Renal cortical epithelial cell (primary cell): ENCODE measurements at places on chromosomes 11 and 22. TPM values are rescaled to one million over a fixed set of nuclear protein-coding genes. Genes with fewer than 3 reads are reported as not detected.

CYB5R3 gene
- total RNA-seq = 21.9 and 86.9 TPM in 2 replicates

IMMP1L gene
- total RNA-seq = 10.6 and 11.6 TPM in 2 replicates

XKR3 gene
- total RNA-seq = 0.15 TPM in 1 of 2 replicates, not detected in the other

SLC22A9 gene
- not detected in 2 replicates for total RNA-seq

TEAD1 gene
- 54.4 and 170 TPM in 2 replicates for total RNA-seq

ZP1 gene
- not detected in 2 replicates for total RNA-seq

GLYATL2 gene
- 0.20 and 2.1 TPM in 2 replicates for total RNA-seq

PTPRCAP gene
- total RNA-seq = 0.17 and 0.85 TPM in 2 replicates

OR51B4 gene
- total RNA-seq = not detected in 2 replicates

TRIM22 gene
- total RNA-seq = 148 and 284 TPM in 2 replicates

CARD18 gene
- not detected in 2 replicates for total RNA-seq

ACR gene
- not detected in 2 replicates for total RNA-seq

OR52B6 gene
- total RNA-seq = not detected in 2 replicates

TNKS1BP1 gene
- total RNA-seq = 91.3 and 157 TPM in 2 replicates

IPO7 gene
- total RNA-seq = 129 and 159 TPM in 2 replicates

CABP4 gene
- total RNA-seq = not detected in 2 replicates

C22orf42 gene
- not detected in 2 replicates for total RNA-seq

TAF1D gene
- 157 and 360 TPM in 2 replicates for total RNA-seq

PAX6 gene
- total RNA-seq = 4.2 and 6.5 TPM in 2 replicates

INS gene
- total RNA-seq = not detected in 2 replicates

TBX10 gene
- not detected in 2 replicates for total RNA-seq

HBD gene
- total RNA-seq = not detected in 2 replicates

SLC22A12 gene
- not detected in 2 replicates for total RNA-seq

DDI1 gene
- total RNA-seq = not detected in 2 replicates

LRRC55 gene
- total RNA-seq = not detected in 2 replicates

GDPD5 gene
- 3.0 TPM in 2 replicates for total RNA-seq

PARVA gene
- total RNA-seq = 18.4 and 54.5 TPM in 2 replicates

AAMDC gene
- total RNA-seq = 22.6 and 26.2 TPM in 2 replicates

GNAZ gene
- total RNA-seq = 1.4 and 2.0 TPM in 2 replicates

C11orf21 gene
- 0.10 TPM in 1 of 2 replicates, not detected in the other for total RNA-seq

MB gene
- not detected in 2 replicates for total RNA-seq

BDNF gene
- total RNA-seq = 6.4 and 7.6 TPM in 2 replicates

SEPTIN3 gene
- total RNA-seq = 0.05 and 0.35 TPM in 2 replicates

TSPAN18 gene
- total RNA-seq = 2.6 and 6.7 TPM in 2 replicates

PKP3 gene
- total RNA-seq = 1.7 and 13.7 TPM in 2 replicates

GLB1L3 gene
- total RNA-seq = not detected in 2 replicates

RIMBP3C gene
- under 0.01 and 0.17 TPM in 2 replicates for total RNA-seq

CTSF gene
- 6.6 and 46.7 TPM in 2 replicates for total RNA-seq

KCNK4 gene
- total RNA-seq = not detected in 2 replicates

SCN4B gene
- total RNA-seq = 0.15 and 0.35 TPM in 2 replicates

CELSR1 gene
- total RNA-seq = 41.2 and 151 TPM in 2 replicates

RAB1B gene
- 87.3 and 140 TPM in 2 replicates for total RNA-seq

NLRP10 gene
- total RNA-seq = 0.40 and 0.69 TPM in 2 replicates

PRG3 gene
- total RNA-seq = not detected in 2 replicates

CASP12 gene
- total RNA-seq = not detected in 2 replicates

RFPL2 gene
- 0.10 TPM in 1 of 2 replicates, not detected in the other for total RNA-seq
